ENCODE measurements at places on chromosomes 1 and 21.
A peak's percentile ranks its signal among the peaks of the same experiment; 100 is the strongest.

GRCh38 chr1:201422436-201423030 is 1.0 kb upstream of the TNNI1 start:
- no peak for DNase-seq

- no peak for DNase-seq
Measured at GRCh38 chr1:109984190-109984455, 442 bp upstream of the AHCYL1 start.

- DNase-seq: no peak
Measured at GRCh38 chr1:235933017-235933765, 66.5 kb upstream of the LYST start.

- DNase-seq: no peak
Measured at GRCh38 chr1:30257742-30258380, 465.5 kb downstream of the MATN1 start.

DNA sequence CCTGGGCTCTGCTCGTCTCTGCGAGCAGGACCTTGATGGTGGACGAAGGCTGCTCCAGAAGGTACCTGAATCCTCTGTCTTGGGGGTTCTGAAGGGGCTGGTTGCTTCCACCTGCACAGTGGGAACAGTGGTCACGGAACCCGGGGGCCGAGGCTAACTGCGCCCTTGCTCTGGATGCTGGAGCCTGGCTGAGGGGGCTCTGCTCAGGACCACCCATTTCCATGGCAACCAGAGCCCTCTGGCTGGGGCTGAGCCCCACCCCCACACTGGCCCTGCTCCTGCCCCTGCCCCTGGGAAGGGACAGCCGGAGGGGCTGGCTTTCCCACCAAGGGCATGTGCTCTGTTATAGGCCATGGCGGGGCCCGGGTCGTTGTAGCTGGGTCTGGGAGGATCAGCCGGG is 462.3 kb downstream of the PTPRU start:
- DNase-seq: no peak

DNA sequence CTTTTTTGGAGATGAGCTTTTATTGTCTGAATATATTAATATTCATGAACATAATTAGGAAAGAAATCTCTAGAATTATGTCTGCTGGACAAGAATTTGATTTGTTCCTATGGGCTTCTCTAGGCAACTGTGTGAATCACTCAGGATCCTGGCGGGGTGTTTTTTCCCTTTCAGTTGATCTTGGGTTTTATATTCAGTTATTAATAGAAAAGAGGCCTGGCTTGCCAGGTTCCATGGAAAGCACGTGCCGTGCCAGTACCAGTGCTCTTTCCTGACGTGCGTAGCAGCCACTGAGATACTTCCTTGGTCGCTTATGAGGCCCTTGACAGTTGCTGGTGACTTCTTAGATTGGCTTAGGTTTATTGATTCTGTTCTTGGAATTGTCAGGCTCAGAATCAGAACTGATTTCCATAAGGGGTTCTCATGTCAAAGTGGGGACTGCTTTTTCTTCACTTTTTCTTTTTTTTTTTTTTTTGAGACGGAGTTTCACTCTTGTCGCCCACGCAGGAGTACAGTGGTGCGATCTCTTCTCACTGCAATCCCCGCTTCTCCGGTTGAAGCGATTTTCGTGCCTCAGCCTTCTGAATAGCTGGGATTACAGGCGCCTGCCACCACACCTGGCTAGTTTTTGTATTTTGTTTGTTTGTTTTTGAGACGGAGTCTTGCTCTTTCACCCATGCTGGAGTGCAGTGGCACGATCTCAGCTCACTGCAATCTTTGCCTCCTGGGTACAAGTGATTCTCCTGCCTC is 48.7 kb upstream of the KIF1B start:
- DNase-seq: no peak

- DNase-seq: peak; percentile 21
Measured at GRCh38 chr1:205523891-205524793, 19.7 kb downstream of the CDK18 start.

DNA sequence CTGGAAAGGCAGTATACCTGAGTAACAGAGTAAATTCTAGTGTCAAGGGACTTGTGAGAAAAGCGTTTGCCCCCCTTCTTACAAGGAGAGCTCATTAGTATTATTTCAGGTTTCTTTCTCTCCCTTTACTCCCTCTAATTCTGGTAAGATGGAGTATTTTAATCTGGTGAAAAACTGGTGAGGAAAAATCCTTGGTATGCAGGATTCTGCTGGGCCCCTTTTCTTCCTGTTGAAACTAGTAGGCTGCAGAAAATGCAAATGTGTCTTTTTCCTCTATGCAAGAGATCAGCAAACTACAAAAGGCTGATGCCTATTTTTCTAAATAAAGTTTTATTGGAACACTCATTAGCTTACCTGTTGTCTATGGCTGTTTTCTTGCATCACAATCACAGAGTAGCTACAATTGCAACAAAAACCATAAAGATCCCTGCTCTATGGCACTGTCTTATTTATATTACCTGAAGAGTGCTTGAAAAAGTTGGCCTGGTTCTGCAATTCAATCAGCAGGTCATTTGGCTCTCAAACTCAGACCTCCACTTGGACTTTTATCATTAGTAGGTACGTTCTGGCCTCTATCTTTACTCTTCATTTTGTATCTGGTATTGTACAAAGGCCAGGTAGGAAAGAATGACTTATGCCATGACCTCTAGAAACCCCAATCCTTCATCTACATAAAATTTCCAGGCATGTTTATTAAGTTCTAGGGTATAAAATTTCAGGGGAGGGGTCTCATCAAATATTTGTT is 109.6 kb downstream of the AKT3 start:
- no peak for DNase-seq

DNA sequence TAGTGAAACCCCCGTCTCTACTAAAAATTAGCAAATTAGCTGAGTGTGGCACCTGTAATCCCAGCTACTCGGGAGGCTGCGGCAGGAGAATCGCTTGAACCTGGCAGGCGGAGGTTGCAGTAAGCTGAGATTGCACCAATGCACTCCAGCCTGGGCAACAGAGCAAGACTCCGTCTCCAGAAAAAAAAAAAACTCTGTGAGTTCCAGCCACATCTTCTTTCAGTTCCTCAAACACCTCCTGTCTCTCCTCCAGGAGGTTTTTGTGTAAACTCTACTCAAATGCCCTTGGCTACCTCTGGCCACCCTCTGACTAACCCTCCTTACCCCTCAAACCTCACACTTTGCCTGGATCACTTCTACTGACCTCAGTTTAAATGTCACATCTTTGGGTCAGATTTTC is 38.1 kb downstream of the RCSD1 start:
- DNase-seq: no peak

GRCh38 chr1:185733818-185734735 is at the start of gene HMCN1:
Gene HMCN1, plus strand, starts transcription at chr1:185734391. Its CDS starts 389 bp downstream, at chr1:185734780.
- no peak for DNase-seq

DNA sequence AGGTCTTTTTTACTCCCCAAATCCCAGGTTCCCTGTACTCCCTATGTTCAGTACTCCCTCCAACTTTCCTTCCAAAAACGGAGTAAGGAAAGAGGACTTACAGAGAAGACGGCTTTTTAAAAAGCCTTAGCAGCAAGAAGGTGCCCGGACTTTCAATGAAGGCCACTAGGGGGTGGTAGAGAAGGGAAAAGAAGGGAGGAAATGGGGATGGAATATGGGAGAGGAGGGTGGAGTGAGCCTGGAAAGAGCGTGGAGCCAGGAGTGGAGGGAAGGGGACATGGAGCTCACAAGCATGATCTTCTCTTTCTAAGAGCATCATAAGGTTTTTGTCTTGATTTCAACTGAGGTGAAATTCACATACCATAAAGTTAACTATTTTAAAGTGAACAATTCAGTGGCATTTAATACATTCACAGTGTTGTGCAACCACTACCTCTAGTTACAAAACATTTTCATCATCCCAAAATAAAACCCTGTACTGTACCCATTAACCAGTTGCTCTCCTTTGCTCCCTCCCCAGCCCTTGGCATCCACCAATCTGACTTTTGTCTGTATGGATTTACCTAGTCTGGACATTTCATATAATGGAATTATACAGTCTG is 129.9 kb downstream of the ZNF281 start:
- DNase-seq: no peak

DNA sequence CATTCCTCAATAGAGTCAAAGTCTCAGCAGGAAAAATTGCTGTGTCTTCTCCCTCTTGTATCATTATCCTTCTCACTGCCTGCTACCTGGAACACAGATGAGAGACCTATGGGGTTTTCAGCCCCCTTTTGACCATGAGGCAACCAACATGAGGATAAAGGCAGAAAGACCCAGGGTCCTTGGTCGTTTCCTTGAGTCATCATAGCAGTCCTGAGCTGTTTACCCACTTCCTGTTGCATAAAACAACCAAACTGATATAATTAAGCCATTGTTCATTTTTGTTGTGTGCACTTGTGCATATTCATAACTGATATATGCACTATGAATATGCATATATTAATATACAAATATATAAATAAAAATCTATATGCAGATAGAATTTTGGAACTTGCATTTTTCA is 188.3 kb upstream of the MAP1LC3C start:
- no peak for DNase-seq
